Activated T-helper 1 cell treated with anti-CD3 and anti-CD28 coated beads, Interleukin-2, amount 50 U/mL, for 16 hours (primary cell): ENCODE measurements at places on chromosomes 7 and 10.

DNA sequence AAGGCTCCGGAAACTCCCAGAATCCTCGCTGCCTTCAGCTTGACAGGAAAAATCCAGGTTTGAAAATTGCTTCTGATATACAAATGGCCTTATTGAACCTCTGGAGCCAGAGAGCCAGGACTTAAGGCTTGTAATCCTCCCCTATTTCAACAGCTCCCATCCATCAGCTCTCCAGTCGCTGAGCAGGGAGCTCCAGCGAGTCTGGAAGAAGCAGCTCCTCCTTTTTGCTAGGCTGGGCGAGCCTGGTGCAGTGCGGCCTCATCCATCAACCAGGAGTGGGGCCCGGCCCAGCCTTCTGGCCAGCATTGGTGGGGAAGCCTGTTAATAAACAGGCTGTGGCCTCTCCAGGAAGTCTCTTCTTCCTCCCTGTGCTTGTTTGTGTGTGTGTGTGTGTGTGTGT, 424.4 kb downstream of the TCERG1L start:
- DNase-seq = no peak

GRCh38 chr10:74451127-74451829, 300.3 kb downstream of the ADK start:
- no peak for DNase-seq

- DNase-seq = no peak
Observed at GRCh38 chr7:131111081-131111576, 216.5 kb upstream of the MKLN1 start.

GRCh38 chr7:142131439-142132185, 20.1 kb downstream of the MGAM2 start:
- no peak for DNase-seq

GRCh38 chr7:223118-223800, 30.9 kb downstream of the FAM20C start:
- DNase-seq = no peak

- DNase-seq = no peak
Observed at GRCh38 chr10:69628891-69629290, 1.2 kb upstream of the FAM241B start.

GRCh38 chr10:61896854-61897661, 4.4 kb upstream of the ARID5B start:
- DNase-seq = no peak

DNA sequence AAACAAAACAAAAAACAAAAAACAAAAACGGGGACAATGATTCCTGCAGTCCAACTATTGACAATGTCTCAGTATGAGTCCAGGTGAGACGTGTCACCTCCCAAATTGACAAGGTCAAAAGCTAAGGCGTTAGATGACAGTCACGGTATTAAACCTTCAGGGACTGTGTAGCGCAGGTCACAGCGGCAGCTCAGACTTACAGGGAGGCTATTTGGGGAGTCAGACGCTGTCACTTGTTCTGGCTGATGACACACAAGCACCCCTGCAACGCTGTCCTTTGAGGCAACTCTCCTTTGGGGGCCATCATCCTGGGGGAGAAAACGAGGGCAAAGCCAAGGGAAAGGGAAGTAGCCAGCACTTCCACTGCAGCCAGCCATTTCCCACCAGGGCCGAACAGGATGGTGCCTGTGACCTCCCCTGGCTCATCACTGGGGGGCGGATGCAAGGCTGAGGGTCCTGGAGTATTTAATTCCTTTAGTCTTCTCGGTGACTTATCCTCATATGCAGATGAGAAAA, 55.3 kb downstream of the SVIL start:
- no peak for DNase-seq

DNA sequence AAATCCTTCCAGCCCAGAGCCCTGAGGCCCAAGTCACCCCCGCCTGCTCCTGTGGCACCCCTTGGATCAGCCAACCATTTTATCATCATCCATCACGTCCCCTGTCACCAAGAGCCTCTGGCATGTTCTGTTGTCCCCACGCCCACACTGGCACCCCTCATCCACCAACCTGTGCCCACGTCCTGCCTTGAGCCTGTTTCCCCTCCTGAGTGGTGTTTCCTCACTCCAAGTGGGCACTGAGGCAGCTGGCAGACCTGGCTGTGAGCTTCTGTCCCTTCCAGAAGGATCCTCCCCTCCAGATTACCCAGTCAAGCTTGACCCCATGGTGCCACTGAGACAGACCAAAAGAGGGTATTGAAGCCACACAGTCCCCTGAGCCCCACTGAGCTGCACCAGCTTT, 71.4 kb upstream of the ANTXRL start:
- DNase-seq = no peak

DNA sequence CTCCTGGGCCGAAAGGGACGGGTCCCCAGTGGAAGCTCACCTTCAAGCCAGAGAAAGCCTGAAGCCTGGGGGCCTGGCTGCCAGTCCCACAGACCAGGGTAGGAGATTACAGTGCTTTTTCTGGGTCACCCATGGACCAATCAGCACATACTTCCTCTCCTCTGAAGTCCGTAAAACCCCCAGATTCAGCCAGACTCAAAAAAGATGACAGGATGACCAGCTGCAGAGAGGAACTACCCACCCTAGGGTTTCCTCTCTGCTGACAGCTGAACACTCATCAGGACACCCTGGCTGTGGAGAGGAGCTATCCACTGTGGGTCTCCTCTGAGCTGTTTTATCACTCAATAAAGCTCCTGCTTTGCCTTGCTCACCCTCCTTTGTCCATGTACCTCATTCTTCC, 78.0 kb downstream of the SAMD9 start:
- no peak for DNase-seq

- no peak for DNase-seq
Observed at GRCh38 chr7:134885967-134886352, 100.3 kb upstream of the AGBL3 start.

- DNase-seq = no peak
Observed at GRCh38 chr10:122301055-122301810, 30.1 kb downstream of the BTBD16 start.

DNA sequence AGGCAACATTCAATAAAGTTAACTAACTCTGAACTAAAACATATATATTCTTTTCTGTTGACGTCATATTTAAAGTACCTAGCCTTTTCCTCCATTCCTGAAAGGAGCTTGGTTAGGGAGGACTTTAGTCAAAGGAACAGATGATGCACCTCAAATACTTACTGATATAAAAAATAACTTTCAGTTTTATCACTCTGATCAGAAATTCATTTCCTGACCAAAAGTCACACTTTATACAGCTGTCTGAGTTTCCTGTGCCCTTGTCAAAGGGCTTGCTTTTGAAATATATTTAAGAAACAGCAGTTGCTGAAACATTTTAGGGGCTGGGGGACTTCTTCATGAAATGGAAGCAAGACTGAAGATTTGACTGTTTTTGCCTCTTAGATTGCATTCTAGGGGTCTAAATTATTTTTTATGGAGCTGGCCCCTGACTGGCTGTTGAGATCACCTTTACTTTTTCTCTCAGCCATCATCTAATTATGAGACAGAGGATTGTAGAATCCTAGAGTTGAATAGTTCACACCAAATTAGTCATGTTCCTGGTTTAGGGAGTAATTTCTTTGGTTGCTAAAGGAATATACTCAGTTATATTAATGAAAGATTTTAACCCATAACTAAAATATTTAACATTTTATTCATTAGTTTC, 46.6 kb downstream of the GLCCI1 start:
- no peak for DNase-seq

DNA sequence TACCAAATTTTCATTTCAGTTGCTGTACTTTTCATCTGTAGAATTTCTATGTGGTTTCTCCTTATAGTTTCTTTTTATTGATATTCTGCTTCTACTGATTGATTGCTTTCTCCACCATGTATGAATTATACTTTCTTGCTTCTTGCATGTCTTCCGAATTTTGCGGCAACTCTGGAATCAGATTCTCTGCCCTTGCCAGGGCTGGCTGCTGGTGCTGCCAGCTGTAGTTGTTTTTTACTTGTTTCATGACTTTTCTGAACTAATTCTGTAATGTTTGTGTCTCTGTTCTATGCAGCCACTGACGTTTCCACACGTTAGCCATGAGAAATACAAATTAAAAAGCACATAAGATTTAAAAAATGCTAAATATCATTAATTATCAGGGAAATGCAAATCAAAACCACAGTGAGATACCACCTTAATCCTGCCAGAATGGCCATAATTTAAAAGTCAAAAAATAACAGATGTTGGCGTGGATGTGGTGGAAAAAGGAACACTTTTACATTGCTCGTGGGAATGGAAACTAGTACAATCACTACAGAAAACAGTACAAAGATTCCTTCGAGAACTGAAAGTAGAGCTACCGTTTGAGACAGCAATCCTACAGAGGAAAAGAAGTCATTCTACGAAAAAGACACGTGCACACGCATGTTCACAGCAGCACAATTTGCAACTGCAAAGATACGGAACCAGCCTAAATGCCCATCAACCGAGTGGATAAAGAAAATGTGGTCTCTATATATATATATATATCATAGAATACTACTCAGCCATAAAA, 51.5 kb downstream of the MAD1L1 start:
- no peak for DNase-seq

GRCh38 chr7:13139436-13139835, 452.0 kb downstream of the ARL4A start:
- no peak for DNase-seq

- no peak for DNase-seq
Observed at GRCh38 chr10:75062506-75063299, 48.8 kb upstream of the SAMD8 start.

GRCh38 chr10:48254750-48255512, 19.6 kb downstream of the FRMPD2 start:
- DNase-seq = no peak

DNA sequence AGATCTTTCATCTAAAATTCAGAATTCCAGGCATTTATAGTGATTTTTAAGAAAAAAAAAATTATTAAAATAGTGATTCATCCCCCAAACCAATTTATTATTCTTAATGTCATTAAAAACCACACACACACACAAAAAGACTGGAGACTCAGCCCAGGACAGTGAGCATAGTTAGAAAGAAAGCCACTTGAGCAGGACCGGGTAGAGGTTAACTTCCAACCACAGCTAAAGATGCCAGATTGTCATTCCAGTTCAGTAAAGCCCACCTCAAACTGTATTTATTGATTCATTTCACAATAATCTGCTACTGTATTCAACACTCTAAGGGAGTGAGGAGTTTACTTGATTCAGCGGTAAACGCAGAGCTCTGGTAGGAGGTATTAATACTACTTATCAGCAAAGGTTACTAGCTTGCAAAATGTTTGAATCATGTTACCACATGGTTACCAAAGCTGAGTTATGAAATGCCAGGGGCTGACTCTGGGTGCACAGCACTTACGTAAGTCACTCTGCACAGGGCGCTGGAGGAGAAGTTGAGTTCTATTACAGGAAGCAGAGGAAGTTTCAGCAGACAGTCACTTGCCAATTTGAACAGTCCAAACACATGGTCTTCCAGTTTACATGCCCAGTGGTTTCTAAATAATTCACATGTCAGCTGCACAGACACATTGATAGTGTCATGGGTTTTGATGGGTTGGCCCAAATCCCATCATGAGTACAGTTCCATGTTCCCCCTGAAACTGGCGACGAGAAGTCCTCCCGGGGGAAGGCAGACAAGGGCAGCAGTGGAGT, 64.6 kb downstream of the KLF6 start:
- no peak for DNase-seq

DNA sequence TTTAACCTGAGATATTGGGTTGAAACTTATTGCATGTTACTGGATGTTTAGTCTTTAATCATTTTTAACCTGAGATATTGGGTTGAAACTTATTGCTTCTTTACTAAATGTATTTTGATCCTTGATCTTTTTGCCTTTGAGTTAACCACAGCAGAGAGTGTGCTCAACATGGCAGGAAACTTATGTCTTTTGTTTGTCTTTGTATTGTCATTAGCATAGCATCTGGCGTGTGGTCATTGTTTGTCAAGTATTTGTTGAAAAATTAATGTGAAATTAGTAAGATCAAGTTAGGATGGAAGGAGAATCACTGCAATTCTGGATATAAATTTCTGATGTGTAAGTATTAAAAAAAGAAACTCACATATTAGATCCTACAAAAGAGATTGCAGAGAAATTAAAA, 8.2 kb downstream of the MRC1 start:
- no peak for DNase-seq

DNA sequence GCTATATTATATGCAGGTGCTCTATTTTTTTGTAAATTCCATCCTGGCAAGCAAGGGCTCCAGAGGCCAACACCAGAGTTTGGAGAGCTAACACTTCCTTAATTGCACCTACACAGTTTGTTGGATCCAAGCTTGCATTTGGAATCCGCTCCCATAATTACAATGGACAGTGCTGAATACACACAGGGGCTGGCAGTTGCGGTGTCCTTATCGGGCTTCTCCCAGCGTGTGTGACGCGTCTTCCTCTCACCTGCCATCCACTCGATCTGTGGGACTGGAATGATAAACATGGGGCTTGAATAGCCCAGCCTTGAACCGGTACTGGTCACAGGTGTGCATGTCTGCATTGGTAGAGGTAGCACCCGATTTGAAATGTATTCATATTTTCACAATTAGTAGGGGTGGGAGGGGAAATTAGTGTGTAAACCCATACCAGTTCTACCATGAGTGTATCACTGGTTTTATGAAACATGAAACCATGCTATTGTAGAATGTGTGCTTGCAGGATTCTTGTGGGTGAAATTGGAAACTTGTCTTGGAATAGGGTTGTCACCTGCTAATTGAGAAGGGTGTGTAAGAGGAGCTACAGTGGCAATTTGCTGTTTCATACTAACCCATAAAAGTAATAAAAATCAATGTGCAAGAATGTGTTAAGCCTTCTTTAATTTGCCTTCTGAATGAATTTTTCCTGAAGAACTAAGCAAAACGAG, 316.5 kb downstream of the WDR11 start:
- DNase-seq = no peak

- no peak for DNase-seq
Observed at GRCh38 chr7:135253851-135254771, 20.5 kb downstream of the STRA8 start.

DNA sequence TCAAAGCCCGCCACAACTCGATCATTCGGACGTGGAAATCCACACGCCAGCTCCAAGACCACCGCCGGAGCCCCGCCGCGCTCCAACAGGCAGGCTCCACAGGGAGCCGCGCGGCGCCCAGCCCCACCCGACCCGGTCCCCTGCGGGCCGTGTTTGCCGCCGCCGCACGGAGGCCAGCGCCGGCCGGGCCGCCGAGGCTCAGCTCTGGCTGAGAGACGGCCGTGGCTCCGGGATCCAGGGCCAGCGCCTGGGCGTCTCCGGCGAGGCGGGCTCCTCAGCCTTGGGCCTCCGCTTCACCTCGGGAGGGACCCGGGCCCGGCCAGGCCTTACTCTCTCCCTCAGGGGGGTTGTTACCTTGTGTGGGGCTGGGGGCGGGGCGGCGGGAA, 333 bp downstream of the SMNDC1 start:
- peak; percentile 17 for DNase-seq

- no peak for DNase-seq
Observed at GRCh38 chr7:155527664-155528063, 18.7 kb downstream of the CNPY1 start.

DNA sequence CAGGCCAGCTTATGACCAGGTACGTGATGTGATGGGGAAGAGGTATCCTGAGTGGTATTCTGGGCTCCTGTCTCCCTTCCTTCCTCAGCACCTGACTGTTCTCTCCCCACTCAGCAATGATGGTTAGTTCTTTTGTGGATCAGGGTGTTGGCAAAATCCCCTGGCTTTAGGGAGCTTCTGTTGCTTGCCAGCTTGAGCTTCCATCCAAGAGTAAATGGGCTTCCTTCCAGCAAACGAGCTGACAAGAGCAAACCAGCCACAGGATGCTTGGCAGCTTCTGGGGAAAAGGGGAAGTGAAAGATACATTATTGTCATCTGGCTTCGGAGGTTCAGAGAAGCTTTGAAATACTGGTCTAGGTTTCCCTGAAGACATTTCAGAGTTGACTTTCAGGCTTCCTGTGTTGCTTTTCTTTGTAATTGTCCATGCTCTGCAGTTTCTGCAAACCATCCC, 5.2 kb downstream of the DUSP5 start:
- DNase-seq = no peak

GRCh38 chr7:4714767-4715409, 32.8 kb downstream of the FOXK1 start:
- DNase-seq = no peak
